ENCODE measurements at places on chromosomes 13 and 19. TPM values are rescaled to one million over a fixed set of nuclear protein-coding genes. Genes with fewer than 3 reads are reported as not detected.

GRCh38 chr13:23867027-23867491 is 22.1 kb downstream of the MIPEP start:
- no peak for DNase-seq

The ZNF793 gene
- 7.9 TPM for total RNA-seq

The NLRP7 gene
- not detected for total RNA-seq

- DNase-seq, result no peak
Measured at GRCh38 chr13:112721198-112722104, 31.6 kb downstream of the ATP11A start.

The DACT3 gene
- total RNA-seq, result 18.7 TPM

DNA sequence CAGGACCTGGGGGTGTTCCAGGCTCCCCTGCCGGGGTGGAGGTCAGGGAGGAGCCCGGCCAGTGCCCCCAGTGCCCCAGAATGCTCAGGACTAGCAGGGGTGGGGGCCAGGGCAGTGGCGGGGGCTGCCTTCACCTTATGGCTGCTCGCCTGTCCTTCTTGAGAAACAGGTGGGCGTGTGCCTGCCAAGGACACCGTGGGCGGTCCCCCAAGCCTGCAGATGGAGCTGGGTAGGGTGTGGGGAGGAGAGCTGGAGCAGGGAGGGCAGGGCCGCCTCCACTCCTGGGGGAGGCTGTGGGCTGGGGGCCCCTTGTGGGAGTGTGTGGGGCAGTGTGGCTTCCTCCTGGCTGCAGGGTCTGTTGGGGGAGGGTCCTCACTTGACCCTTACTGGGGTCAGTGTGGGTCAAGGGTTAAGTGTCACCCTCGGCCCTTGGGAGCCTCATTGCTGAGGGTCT is 160.1 kb downstream of the KDM4B start:
- DNase-seq, result no peak

- DNase-seq, result no peak
Measured at GRCh38 chr13:71828564-71828963, 38.4 kb downstream of the DACH1 start.

The MRPL34 gene
- 61.7 TPM for total RNA-seq

The RASL11A gene
- total RNA-seq, result 2.2 TPM

Data from chondrocyte (in vitro differentiated cells).